ENCODE measurements at places on chromosomes 6 and 20. TPM values are rescaled to one million over a fixed set of nuclear protein-coding genes. Genes with fewer than 3 reads are reported as not detected.

- DNase-seq, result no peak
Measured at GRCh38 chr6:81962198-81962597, 209.7 kb upstream of the TENT5A start.

MTFR2 gene
- 0.32 TPM for total RNA-seq

GRCh38 chr6:151300267-151300991 is 60.7 kb downstream of the AKAP12 start:
- DNase-seq, result no peak

DNA sequence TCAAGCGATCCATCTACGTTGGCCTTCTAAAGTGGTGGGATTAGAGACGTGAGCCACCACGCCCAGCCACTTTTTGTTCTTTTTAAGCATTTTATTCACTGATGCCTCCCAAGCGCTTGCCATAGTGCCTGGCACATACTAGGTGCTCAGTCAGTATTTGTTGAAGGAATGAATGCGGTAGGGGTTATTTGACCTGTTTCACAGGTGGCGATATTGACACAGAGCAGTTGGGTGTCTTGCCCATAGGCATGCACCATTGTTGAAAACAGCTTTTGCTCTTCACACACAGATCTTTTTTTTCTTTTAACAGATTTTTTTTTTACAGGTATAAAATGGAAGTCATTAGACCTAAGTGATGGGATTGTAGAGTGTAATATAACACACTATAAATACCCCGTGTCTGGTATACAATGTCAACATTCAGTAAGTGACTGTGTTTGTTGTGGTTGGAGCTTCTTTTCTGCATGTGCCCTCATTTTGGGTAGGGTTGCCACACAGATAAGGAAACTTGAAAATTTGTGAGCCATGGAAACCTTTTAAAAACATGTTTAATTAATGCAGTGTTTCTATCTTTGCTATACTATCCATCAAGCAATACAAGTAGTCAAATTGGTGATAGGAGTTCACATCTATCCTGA is 24.8 kb downstream of the RREB1 start:
- no peak for DNase-seq

GRCh38 chr6:155186052-155186658 is 77.7 kb upstream of the CLDN20 start:
- DNase-seq, result no peak

GRCh38 chr6:73169111-73169510 is 56.2 kb downstream of the KHDC1L start:
- no peak for DNase-seq

LZTS3 gene
- total RNA-seq, result 19.6 TPM

DNA sequence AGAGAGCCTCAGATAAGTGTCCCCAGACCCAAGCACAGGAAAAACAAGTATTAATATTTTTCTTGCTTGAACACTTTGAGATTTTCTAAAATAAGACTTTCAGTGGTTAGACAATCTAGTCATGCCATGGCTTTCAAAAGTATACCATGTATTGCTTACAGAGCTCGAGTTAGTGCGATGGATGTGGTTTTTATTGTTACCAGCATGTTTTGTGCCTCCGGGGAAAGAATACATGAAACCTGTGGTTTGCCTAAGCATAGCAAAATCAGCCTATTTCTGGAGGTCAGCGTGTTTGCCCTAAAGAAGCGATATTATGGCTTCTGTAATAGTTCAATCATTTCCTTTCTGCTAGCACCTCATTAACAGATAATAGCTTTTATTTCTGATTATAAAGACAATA is 21.6 kb downstream of the RIN2 start:
- no peak for DNase-seq
